ENCODE measurements at places on chromosomes 12 and 14.

GRCh38 chr12:89389755-89390661 lies 37.7 kb upstream of the DUSP6 start:
- no peak for DNase-seq

- no peak for DNase-seq
These were observed 45.0 kb upstream of the OR6J1 start for GRCh38 chr14:22689199-22689598.

GRCh38 chr14:89399157-89399556 lies 17.9 kb downstream of the FOXN3 start:
- DNase-seq = no peak

- no peak for DNase-seq
These were observed 623.6 kb downstream of the AACS start for GRCh38 chr12:125688881-125689280.

DNA sequence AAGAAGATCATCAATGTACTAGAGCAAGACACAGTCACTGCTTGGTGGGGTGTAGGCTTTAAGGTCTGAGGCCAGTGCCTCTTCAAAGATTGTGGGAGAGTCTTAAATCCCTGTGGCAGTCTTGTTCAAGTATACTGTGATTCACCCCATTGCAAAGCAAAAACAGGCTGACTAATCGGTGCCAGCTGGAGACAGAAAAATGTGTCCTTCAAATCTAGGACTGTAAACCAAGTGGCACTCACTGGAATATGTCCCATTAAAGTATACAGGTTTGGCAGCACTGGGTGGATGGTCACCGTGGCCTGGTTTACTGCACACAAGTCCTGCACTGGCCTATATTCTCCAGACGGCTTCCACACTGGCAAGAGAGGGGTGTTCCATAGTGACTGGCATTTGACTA lies 1315.3 kb downstream of the TMEM121 start:
- DNase-seq = no peak

DNA sequence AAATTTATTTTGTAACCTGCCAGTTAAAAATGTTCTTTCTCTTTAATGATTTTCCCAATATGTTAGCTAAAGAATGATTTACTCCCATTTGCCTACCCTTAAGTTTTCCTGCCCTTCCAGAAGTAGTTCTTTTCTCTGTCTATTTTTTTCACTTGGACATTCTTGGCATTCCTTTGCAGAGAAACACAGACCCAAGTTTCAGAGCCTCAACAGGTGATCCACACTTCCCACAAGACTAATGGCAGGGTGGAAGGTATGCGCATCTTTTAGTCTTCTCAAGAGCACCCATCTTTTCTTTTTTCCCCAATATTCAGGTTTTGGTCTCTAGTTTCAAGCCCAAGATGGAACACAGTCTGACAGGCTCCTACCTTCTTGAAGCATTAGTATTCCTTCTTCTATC lies 420.7 kb downstream of the ADAMTS20 start:
- DNase-seq = no peak

DNA sequence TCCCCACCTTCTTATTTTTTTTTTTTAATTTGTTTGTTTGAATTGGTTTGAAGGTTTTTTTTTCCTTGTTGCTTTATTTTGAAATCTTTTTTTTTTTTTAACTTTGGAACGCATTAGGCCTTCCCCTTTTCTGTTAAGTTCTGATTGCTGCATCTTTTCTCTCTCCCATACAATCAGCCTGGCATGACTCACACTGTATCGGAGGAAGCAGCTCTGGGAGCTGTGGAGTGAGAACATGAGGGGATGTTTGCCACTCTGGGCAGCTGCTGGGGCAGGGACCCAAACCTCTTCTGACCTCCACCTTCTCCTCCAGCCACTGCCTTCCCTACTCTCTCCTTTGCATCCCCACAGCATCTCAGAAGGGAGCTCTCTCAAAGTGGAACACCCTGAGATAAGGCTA lies 160.3 kb upstream of the FKBP4 start:
- DNase-seq = no peak

DNA sequence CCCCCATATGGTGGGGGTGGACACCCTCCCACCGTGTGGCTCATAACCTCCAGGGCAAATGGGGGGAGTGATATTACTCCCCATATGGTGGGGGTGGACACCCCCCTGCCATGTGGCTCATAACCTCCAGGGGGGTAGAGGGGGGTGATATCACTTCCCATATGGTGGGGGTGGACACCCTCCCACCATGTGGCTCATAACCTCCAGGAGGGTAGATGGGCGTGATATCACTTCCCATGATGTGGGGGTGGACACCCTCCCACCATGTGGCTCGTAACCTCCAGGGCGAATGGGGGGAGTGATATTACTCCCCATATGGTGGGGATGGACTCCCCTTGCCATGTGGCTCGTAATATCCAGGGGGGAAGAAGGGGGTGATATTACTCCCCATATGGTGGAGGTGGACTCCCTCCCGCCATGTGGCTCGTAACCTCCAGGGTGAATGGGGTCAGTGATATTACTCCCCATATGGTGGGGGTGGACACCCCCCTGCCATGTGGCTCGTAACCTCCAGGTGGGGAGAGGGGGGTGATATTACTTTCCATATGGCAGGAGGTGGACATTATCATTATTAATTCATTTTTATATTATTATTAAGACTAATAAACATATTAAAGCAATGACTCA lies 51.2 kb upstream of the OXA1L start:
- DNase-seq = peak; percentile 8

GRCh38 chr12:29763301-29763683 lies 20.4 kb downstream of the TMTC1 start:
- DNase-seq = no peak

DNA sequence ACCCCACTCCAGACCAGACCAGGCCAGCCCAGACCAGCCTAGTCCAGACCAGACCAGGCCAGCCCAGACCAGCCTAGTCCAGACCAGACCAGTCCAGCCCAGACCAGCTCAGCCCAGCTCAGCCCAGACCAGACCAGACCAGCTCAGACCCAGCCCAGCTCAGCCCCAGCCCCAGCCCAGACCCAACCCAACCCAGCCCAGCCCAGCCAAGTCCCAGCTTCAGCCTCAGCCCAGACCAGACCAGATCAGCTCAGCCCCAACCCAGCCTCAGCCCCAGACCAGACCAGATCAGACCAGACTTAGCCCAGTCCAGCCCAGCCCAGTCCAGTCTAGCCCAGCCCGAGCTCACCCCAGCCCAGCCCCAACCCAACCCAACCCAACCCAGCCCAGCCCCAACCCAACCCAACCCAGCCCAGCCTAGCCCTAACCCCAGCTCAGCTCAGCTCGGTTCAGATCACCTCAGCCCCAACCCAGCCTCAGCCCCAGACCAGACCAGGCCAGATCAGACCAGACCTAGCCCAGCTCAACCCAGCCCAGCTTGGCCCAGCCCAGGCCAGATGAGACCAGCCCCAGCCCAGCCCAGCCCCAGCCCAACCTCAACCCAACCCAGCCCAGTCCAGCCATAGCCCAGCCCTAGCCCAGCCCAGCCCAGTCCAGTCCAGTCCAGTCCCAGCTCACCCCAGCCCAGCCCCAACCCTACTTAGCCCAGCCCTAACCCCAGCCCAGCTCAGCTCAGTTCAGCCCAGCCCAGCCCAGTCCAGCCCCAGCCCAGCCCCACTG lies 204.7 kb downstream of the BCL11B start:
- no peak for DNase-seq

DNA sequence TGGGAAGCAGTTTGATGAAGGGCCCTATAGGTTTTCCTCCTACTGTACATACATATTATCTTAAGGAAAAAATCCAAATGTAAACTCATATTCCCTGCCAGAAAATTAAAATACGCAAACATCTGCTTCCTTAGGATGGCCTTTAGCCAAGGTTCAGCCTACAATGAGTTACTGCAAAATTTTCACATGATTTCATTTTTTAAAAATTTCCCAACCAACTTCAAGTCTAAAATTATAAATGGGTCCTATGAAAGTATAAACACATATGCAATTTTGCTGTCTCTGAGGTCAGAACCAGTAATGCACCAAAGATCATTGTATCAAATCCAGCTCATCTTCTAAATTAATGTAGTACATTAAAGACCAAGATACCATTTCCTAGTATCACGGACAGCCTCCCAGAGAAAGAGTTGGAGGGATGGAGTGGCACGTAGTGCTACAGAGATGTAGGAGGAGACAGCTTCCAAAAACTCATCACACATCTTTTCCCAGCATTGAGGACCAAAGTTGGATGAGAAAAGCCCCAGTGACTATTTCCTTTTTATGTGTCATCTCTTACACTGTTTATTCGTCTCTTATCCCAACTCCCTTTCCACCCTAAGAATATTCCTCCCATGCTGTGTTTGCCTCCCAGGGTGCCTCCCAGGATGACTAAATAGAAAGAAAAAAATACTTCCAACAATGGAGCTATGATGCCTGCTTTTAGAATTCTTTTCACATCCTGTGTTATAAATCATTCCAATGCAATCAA lies 92.3 kb upstream of the SLCO1C1 start:
- DNase-seq = no peak

GRCh38 chr12:7319930-7320329 lies 16.1 kb downstream of the ACSM4 start:
- DNase-seq = no peak

DNA sequence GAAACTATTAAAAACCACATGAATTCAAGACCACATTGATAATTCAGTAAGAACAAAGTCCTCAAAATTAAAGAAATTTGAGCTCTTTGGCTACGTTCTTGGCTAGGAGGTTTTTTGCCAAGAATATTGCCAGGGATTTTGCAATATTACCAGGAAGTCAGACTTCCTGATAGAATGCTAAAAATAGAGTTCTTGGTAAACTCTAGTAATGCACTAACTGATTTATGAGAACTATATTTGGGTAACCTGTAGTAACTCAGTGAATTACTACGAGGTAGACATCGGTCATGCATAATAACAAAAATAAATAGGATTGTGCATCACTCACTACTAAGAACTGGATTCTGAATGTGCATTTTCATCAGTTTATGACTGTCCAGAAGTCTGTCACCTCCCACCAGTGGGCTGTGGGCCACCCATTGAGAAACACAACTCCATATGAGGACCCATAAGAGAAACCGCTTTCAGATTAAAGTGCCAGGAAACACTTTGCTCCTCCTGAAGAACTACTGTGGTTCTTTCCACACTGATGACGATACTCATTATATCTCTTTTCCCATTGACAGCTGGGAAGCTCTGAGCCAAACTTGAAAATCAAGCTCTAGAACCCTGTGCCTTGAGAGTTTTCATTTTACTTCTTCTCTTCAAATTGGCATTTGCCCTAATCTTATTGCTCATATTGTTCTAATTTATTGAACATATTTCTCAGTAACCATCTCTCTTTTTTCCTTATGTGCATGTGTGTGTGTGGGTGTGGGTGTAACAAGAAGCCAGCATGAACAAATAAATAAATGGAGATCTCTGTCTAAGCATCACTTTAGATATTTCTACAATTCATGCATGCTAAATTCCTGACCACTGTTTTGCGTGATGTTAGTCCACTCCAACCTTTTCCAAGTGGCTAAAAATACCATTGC lies 116.6 kb downstream of the BCL11B start:
- DNase-seq = no peak

DNA sequence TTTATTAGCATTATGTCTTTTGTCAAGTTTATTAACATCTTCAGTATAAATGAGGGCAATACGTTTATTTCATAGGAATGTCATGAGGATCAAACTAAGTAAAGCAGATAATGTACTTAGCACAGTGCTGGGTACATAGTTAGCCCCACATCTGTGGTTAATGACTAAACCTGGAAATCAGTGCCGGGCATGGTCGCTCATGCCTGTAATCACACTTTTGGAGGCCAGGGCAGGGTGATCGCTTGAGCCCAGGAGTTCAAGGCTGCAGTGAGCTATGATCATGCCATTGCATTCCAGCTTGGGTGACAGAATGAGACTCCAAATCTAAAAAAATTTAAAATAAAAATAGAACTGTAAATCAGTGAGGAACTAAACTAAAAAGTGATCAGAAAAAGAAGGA lies 44.8 kb upstream of the GUCY2C start:
- DNase-seq = no peak

GRCh38 chr14:76904100-76904739 lies 78.0 kb downstream of the LRRC74A start:
- DNase-seq = peak; percentile 34

DNA sequence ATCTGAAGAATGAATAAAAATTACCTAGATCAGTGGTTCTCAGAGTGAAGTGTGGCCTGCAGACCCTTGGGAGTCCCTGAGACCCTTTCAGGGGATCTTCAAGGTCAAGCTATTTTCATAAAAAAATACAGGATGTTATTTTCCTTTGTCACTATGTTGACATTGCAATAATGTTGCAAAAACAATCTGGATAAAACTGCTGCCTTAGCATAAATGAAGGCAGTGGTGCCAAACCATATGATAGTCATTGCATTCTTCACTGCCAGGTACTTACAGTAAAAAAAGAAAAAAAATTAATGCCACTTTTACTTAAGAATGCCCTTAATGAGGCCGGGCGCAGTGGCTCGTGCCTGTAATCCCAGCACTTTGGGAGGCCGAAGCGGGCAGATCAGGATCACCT lies 2.0 kb upstream of the CD4 start:
- DNase-seq = no peak

- no peak for DNase-seq
These were observed 50.8 kb downstream of the DYNC1H1 start for GRCh38 chr14:102015045-102015685.

- DNase-seq = no peak
These were observed 419.0 kb upstream of the TMPO start for GRCh38 chr12:98096436-98096835.

GRCh38 chr14:104263675-104264358 lies 125.4 kb downstream of the KIF26A start:
- DNase-seq = no peak

DNA sequence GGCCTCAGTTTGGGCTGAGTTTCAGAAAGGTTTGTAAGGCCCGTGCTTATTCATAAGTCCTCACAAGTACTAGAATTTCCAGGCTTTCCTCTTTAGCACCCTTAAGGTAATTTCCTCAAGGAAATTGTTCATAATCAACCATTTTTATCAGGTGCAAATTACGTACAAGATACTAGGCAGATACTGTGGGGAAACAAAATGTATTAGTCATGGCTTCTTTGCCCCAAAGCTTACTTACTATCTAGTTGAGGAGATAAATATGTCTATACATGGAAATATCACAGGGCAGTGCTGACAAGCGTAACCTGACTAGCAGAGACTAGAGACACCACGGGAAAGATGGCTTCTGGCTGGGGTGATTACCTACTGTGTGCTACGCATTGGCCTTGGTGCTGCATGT lies 22.5 kb downstream of the MAX start:
- DNase-seq = no peak

- peak; percentile 53 for DNase-seq
These were observed 1.1 kb downstream of the POLR3B start for GRCh38 chr12:106358396-106359241.

DNA sequence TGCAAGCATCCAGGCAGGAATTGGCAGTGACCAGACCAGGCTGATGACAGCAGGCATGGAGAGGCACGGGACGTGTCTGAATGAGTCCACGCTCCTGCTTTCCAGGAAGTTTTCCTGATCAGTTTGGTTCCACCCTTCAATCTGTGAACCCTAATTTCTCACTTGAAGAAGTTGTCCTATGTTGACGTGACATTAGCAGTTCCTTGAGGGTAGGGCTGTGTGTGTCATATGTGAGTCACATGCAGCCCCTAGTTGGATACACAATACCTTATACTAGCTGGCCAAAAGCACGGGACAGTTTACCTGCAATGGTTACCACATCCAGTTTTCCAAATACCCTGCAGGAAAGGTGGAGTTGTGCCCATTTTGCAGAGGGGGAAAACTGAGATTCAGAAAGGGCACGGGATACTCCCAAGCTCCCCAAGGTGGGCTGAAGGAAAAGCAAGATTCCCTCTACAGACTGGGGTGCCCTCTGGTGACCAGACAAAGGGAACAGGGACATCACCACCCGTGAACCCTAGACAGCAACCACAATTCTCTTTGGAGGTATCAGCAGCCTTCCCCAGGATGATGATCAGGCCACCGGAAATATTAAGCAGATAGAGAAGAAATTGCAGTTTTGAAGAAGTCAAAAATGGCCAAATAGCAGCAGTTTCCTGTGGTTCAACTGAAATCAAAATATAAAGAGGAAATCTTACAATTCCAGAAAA lies 194.5 kb downstream of the PHETA1 start:
- no peak for DNase-seq

All from SK-N-SH (cell line).